ENCODE measurements at places on chromosomes 6 and 20. TPM values are rescaled to one million over a fixed set of nuclear protein-coding genes. Genes with fewer than 3 reads are reported as not detected.

DNA sequence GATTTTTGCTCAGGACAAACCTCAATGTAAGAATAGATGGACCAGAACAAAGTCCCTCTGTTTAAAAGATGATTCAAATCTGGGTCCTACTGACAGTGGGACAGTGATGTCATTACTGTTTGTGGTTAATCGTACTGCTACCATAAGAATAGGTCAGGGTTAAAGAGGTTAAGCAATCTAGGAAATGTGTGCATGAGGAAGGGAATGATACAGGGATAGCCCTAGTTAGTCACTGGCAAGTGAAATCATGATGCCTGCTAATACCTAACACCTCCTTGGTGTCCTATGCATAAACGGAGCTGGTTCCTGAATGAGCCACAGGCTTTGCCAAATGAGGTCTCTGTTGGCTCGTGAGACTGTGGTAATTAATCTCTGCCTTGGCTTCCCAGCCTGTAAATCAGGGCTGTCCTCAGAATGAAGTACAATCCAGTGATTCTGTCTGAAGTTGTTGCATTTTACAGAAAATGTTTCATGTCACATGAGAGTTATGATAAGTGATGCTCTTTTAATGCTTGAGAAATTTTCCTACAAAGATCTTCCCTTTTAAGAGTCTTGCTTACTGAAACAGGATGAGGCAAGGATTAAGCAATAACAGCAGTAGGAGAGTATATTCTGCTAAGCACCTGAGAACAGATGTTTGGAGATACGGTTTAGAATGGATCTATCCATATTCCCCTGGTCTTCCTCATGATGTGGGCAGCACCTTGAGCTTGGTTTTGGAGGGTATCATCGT is 3.8 kb downstream of the MEP1A start:
- DNase-seq = no peak

SIRPD gene
- not detected for total RNA-seq

GRCh38 chr6:96899451-96899998 is 1.8 kb upstream of the NDUFAF4 start:
- no peak for DNase-seq

DNA sequence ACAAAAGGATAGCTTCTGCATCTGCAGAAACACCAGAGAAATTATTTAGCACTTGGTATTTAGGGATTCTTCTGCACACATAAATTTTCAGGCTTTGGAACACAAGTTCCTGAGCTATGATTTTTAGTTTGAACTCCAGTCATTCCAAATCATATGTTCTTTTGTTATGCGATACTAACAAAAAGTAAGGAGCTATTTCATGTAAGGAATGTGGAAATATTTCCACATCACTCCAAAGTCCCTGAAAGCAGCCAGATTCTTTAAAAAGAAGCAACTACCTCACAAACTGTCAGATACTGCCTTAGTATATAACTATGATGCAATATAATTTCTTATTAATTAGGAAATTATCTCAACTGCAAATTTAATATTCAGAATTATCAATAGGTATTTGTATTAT is 106.9 kb downstream of the RNGTT start:
- no peak for DNase-seq

DNA sequence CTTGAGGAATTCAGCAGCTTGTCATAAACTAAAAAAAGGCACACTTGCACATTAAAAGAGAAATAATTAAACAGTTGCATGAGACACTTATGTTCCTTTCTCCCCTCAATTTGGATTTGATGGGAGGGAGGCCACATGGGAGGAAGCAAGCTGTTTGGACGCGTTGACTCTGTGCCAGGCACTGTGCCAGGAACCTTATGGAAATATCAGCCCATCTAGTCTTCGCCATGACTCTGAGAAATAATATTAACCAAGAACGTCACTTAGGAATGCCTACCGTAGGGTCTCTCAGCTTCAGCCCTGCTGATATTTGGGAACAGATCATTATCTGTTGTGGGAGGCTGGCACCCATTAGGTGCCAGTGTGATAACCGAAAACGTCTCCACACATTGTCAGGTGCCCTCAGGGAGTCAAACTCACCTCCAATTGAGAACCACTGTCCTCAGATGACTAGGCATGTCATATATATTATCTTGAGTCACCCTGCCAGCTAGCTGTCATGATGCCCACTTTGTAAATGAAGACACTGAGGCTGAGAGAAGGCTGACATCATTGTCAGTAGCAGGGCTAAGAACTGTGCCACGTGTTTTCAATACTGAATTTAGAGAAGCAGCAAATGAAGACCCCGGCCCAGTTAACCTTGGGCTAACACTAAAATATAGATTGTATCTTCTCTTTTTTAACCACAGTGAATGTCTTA is 36.1 kb downstream of the EYA2 start:
- DNase-seq = no peak

All from left cardiac atrium (tissue), 4 donors.